ENCODE measurements at places on chromosomes 2 and 18.

- DNase-seq = no peak
These were observed 640.7 kb upstream of the ACVR2A start for GRCh38 chr2:147204102-147204501.

DNA sequence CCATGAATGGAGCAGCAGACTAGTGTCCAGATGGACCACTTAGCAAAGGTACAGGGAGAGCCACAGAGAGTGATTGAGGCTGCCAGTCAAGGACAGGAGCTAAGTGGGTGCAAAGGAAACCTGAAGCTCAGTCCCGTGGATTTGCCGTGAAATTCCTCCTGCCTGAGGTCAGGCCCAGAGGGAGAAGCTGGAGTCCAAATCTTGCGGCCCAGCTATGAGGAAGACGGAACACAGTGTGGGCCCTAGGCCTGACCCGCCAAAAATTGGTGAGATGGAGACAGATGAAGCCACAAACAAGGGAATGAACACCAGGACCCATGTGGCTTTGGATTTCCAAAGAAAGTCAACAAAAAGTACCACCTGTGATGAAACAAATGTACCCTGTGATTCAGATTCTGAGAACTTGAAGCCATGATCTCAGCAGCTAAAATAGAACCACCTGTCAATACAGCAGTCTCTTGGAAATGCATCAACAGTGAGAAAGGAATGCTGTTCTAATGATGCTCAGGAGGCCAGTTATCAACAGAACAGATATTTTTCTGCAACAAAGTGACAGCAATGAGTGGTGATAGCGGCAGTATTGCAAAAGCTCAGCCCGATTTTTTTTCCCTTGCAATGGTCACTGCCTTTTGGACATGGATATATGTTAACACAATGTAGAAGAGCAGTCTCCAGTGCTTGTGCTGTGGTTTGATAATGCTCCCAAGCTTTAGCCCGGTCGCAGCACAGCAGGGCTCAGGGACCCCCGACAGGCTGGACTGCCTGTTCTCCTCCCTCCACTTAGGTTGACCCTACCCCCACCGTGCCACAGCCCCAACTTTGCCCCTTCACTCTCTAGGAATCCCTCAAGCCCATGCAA is 10.7 kb downstream of the COL6A3 start:
- DNase-seq = no peak

GRCh38 chr2:28292491-28292890 is 100.2 kb upstream of the FOSL2 start:
- DNase-seq = no peak

DNA sequence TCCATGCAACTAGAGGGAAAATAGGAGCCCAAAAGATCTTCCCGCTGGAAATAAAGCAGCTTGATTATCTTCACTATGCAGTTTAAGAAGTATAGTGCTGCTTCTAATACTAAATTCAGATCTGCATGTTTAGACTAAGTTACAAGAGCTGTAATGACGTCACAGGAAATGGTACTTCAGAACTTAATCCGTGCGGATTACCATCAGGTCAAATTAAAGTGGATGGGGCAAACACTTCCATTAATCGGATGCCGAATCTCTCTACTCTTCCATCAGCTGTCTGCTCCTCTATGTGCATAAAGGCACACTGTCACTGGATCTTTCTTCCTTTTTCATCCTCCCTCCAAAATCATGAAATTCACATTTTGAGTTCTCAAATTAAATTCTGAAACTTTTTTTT is 52.6 kb downstream of the TRAPPC12 start:
- DNase-seq = no peak

DNA sequence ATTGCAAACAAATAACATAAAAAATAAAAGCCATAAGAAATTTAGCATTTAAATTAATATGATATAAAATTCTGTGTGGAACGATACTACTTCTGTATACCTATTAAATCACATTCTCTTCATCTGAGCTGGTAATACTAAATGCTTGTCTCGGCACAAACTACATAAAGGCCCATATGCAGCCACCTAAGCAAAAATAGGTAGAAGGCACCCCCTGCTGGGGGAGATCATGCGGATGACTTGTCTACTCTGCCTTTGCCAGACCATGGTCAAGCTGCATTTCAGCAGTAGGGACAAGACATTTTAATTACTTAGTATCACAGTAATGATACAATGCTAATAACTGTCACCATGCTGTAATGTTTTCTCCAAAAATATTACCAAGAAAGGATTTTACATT is 108.0 kb downstream of the CDH19 start:
- no peak for DNase-seq

DNA sequence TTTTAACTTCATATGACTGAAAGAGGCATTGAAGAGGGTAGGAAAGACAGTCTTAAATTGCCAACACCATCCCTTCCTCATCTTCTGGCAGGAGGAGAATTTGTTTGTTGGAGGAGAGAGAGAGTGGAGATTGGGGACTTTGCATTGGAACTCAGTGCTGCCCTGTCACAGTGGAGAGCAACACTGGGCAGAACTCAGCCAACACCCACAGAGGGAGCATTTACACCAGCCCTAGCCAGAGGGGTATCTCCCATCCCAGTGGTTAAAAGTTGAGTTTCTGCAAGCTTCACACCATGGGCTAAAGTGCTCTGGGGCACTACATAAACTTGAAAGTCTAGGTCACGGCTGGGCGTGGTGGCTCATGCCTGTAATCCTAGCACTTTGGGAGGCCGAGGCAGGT is 174.1 kb downstream of the ANKRD30B start:
- no peak for DNase-seq

GRCh38 chr18:10771053-10771709 is 245.4 kb downstream of the NAPG start:
- DNase-seq = no peak

DNA sequence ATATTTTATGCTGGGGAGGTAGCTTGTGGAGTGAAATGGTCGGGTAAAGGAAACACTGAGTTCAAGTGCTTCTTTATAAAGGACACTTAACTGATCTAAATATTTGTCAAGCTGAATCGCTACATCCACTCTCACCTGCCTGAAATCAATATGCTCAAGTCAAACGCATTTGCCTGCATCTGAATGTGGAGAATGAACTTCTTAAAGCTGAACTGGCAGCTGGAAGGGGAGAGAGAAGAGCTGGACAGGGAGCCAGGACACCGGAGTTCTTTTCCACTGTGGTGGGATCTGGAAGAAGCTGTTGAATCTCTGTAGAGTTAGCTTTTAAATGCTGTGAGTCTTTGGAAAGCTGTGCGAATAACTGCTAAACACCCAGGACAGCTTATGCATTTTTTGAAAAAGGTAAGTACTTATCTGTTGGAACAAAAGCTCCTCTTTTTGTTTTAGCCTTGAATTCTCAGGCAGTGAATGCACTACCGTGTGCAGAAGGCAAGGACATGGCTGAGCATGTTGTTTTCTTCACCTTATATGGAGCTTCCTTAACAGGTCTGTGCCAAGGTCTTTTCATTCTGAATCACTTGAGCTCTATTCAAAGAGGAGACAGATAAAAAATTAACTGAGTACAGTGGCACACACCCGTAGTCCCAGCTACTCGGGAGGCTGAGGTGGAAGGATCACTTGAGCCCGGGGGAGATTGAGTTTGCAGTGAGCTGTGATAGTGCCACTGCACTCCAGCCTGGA is 74.2 kb upstream of the KLF7 start:
- no peak for DNase-seq

GRCh38 chr2:64937687-64938491 is 51.3 kb upstream of the SLC1A4 start:
- no peak for DNase-seq

- DNase-seq = no peak
These were observed 15.0 kb upstream of the KLF7 start for GRCh38 chr2:207180741-207181140.

DNA sequence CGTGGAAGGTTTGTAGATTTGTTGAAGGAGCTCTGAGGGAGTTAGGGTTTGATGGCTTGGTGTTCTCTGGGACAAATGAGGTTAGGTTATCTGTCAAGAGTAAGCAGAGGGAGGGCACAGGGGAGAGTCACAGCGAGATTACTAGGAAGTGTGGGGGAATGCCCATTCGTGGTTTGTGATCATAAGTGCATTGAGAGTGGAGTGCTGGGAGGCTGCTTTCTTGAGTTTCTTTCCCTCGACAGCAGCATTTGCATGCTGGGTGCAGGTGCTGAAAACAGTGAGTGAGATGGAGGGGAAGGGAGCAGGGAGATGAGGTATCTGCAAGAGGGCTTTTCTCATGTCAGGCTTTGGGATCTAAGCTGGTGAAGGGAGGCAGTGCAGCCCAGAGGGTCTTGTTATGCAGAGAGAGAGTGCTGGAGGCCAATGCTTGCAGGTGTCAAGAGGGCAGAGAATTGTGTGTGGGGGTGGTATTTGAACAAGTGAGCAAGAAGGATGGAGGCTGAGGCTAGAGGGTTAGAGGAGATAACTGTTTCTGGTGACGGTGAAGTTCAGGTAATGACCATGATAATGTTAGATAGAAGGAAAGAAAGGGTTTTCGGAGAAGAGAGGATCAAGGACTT is 8.8 kb downstream of the RALB start:
- DNase-seq = no peak

GRCh38 chr2:210442457-210442856 is 34.1 kb downstream of the LANCL1 start:
- no peak for DNase-seq

DNA sequence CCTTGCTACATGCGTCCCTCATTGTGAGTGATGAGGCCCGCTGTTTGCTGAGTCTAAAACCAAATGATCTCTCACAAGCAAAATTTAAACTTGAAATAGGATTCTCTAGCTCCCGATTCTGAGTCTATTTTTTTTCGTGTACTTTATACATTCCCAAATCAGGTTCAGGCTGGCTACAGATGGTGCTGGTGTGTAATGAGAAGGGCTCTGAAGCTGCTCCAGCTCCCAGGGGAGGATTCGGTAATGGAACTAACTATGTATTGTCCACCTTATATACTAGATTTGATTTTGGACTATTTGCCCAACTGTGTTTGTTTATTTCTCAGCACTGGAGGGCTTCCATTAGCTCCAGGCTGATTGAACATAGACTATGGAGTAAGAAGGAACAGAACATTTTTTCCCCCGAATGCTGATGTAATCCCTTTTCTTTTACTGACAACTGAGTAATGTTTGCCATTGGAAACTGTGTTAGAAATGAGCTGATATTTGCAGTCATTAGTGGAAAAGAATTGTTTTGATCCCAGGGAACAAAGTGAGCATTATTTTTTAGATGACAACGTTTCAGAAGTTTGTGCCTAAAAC is 274.0 kb upstream of the FIGN start:
- no peak for DNase-seq

GRCh38 chr2:222272446-222273015 is 26.3 kb downstream of the PAX3 start:
- no peak for DNase-seq

- DNase-seq = no peak
These were observed 281.6 kb upstream of the STON1 start for GRCh38 chr2:48248251-48248933.

- no peak for DNase-seq
These were observed 43.7 kb downstream of the SH3BP4 start for GRCh38 chr2:234995332-234996068.

DNA sequence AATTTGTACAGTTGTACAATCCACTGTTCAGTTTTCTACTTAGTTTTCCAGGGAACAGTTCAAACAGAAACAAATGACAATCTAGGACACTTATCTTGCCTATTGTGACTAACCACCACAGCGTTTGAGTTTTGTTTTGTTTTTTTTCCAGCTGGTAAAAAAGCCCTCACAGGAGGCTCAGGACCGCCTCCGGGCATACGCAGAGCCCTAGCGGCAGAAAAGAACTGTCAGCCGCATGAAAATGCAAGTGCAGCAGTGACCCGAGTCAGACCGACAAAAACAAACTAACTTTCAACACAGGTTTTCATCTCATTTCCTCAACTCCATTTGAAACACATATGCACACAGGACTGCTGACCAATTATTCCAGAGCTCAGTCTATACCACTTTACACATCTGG is 68.6 kb downstream of the STEAP3 start:
- DNase-seq = no peak

- no peak for DNase-seq
These were observed 6.0 kb upstream of the FAM98A start for GRCh38 chr2:33605056-33605455.
